ENCODE measurements at places on chromosomes 1 and 21.
A peak's percentile ranks its signal among the peaks of the same experiment; 100 is the strongest.

GRCh38 chr1:24936684-24937083 is 6.6 kb upstream of the RUNX3 start:
- no peak for DNase-seq

DNA sequence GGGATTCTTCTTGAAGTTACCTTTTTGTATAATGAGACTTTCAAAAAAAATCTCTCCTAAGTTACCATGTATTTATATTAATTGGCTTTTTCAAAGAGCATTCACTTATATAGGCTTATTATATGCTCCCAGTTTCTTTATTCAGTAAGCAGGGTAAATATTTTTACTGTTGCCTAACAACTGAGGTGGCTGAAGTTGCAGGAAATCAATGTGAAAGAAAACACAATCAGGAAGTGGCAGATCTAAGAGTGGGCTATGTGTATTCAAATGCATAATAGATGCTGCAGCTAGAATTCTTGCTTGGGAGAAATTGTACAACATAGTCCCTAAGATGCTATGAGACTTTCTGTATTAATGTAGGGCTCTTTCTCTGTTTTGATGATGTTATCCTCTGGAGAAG is 606.9 kb downstream of the NUF2 start:
- no peak for DNase-seq

DNA sequence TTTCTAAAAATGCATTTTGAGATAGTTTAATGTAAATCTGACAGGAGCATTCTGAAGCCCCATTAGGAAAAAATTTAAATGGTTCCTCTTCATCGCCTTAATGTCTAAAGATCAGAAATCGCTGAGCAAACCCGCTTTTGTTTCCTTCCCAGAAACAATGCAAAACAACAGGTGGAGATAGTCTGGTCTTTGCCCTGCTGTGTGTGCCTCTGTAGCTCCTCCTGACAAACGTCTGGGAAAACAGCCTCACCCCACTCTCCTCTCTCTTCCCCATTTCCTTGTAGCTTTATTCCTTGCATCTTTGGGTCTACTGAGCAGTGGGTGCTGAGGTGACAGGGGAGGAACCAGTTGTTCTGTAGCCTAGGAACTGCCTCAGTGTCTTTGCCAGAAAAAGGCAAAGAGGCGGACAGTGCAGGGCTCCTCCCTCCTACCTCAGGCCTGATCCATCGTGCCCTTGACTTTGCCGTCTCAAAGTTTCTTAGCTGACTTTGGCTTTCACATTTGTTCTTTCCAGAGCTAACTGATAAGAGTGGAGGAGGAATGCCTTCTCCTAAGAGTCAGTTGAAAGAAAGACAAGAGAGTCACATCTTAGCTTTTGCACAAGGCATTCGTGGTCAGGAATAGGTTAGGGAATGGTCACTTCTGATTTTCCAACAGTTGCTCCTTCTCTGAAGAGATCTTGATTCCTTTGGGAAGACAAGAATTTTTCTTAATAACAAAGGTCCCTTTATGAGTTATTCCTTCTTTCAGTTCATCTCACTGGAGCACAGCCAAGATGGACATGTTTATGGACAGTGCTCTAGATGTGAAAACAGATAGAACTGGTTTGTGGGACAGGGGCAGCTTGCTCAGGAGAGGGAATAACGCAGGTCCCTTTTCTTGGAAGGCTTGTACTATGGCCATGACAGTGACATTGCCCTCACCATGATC is 24.9 kb downstream of the SYT11 start:
- DNase-seq, result no peak

GRCh38 chr1:165915480-165915879 is 88.1 kb downstream of the UCK2 start:
- DNase-seq, result no peak

- DNase-seq, result no peak
Observed at GRCh38 chr1:218048828-218049420, 236.2 kb upstream of the RRP15 start.

GRCh38 chr21:42845296-42845965 is 33.9 kb downstream of the WDR4 start:
- DNase-seq, result no peak

DNA sequence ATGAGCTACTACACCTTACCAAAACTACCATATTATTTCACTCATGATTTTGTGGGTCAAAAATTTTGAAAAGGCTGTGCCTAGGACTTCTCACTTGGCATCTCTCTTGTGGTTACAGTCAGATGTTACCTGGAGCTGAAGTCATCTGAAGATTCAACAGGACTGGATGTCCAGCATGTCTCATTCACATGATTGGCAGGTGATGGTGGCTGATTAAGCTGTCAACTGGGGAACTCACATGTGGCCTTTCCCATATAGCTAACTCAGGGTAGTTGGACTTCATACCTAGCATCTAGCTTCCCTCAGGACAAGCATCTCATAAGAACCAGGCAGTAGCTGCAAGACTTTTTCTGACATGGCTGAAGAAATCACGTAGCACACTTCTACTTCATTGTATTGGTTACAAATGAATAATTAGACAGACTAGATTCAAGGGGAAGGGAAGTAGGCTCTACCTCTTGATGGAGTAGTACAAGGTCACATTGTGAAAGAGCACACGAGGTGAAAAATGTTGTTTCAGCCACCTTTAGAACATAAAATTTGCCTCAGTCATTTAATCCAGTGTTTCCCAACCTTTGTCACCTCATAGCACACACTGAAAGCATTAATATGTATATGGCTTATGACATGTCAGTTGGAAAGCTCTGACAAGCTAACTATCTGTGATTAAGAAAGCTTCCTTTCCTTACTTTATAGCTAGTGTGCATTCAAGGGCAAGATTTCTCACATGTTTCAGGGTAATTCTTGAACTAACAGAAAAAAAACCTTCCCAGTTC is 68.0 kb upstream of the PTGFRN start:
- no peak for DNase-seq

GRCh38 chr1:204714861-204715511 is 29.4 kb upstream of the LRRN2 start:
- no peak for DNase-seq

GRCh38 chr1:208203127-208203847 is 40.9 kb downstream of the PLXNA2 start:
- no peak for DNase-seq

DNA sequence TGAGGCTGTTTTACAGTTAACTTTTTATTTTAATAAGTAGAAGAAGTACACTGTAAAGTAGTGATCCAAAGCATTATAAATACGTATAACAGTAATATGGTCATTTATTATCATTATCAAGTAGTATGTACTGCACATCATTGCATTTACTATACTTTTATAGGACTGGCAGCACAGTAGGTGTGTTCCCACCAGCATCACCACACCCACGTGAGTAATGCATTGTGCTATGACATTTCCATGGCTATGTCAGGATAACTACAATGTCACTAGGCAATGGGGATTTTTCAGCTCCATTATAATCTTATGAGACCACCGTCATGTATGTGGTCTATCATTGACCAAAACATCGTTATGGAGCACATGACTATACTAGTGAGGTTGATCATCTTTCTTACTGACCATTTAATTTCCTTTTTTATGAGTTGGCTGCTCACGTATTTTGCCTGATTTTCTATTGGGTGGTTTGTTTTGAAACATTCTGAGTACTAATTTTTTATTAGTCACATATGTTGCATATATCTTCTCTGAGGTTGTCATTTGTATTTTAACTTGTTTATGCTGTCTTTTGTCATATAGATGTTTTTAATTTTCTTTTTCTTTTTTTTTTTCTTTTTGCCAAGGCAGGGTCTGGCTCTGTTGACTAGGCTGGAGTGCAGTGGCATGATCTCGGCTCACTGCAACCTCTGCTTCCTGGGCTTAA is 25.3 kb upstream of the SHCBP1L start:
- no peak for DNase-seq

DNA sequence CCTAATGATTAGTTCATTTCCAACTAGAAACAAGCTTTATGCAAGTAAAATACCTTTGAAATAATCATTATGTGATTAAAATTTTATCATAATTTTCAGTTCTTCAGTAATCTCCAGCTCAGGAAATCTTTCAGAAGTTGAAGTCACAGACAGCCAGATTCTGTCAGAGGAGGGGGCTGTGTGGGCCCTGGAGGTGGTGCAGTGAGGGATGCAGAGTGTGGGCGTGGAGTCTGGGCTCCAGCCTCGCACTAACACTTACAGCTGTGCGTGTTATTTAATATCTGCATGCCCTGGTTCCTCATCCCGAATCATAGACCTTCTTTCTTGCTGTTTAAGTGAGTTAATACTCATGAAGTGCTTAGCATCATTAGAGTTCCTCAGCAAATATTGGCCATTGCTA is 23.9 kb downstream of the WDR64 start:
- no peak for DNase-seq

DNA sequence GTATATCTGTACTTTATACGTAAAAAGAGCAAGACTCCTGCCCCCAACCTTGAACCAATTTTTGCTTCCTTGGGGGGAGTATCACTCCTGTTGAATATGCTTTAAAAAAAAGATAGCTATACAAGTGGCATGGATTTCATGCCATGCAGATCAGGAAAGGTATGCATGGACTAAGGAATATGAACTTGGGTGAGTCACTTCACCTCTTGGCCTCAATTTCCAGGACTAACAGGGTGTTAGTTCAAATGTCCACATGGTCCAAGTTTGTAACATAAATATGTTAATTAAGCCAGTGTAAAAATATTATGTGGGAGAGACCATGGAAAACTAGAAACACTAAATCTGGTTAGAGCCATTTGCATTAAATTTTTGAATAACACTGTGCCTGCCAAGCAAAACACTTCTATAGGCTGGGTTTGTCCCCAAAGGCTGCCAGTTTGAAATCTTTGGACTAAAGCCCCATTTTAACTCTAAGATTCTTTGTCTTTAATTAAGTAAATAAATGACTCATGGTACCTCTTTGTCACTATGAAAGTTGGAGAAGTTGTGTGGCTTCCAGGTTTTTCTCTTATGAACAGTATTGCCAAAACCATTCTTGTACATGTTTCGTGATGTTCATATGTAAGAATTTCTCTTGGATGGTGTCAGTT is 33.1 kb downstream of the FAM177B start:
- no peak for DNase-seq

GRCh38 chr1:52460694-52461093 is 56.3 kb downstream of the PRPF38A start:
- peak; percentile 8 for DNase-seq

GRCh38 chr1:117110774-117111173 is 10.8 kb downstream of the TRIM45 start:
- DNase-seq, result no peak

GRCh38 chr1:56575865-56576264 is 3.5 kb downstream of the PLPP3 start:
- no peak for DNase-seq

GRCh38 chr1:29675481-29676263 is 439.4 kb downstream of the PTPRU start:
- DNase-seq, result no peak

- no peak for DNase-seq
Observed at GRCh38 chr1:30291526-30291925, 431.9 kb downstream of the MATN1 start.

DNA sequence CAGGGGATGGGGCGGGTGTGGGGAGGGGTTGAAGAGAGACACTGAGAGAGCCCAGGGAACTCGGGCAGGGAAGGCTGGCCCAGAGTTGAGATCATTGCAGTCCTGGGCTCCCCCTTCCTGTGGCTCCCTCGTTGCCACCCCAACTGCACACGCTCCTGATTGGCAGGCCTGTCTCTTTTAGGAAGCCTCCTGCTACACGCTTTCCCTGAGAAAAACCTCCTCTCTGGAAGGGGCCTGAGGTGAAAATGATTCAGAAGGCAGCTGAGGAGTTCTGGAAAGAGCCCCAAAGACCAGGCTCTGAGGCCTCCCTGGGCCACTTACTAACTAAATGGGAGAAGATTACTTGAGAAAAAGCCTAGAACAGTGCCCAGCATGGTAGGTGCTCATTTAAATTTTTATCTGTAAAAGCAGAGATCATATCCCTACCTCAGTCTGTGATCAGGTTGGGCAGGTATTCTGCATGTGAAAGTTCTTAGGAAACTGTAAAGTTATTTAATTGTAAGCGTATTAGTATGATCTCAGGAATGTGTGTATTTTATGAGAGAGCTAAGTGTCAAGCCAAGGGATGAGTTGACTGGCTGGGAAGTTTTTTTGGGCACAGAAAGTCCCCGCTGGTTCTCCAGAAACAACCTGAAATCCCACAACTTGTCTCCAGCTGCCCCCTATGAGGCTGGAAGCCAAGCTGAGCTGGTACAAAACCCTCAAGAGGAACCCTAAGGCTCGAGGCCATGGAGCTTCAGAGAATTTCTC is 65.2 kb upstream of the EPS8L3 start:
- no peak for DNase-seq

- no peak for DNase-seq
Observed at GRCh38 chr1:23787701-23788100, 3.2 kb upstream of the LYPLA2 start.

GRCh38 chr1:106225403-106225802 is 831.1 kb upstream of the PRMT6 start:
- no peak for DNase-seq

DNA sequence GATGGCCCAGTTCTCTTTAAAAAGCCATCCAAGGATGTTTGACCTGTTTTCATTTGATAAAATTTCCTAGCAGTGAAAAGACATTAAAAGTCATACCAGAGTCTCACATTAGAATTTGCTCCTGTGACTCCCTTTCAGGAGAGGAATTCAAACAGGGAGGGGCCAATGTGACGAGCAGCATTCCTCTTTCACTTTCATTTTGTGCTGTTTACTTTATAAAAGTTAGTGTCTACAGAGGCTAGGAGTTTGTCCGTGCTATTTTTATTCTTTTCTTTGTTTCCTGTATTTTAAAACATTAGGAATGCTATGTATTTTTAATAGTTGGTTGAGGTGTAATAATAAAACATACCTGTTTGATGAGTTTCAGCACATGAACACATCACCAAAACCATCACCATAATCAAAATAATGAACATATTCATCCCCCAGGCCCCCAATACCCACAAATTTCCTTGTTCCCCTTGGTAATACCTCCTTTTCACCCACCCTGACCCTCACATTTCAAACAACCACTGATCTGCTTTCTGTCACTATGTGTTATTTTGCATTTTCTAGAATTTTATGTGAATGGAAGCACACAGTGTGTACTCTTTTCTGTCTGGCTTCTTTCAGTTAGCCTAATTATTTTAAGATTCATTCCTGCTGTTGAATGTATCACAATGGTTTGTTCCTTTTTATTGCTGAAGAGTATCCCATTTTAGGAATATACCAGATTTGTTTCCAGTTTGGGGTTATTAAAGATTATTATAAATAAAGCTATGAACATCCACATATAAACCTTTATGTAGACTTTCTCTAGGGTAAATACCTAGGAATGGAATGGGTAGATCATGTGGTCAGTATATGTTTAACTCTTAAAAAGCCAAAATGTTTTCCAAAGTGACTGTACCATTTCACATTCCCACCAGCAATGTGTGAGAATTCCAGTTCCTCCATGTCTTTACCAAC is 129.5 kb downstream of the TENT5C start:
- DNase-seq, result no peak

- DNase-seq, result no peak
Observed at GRCh38 chr1:38084700-38085099, 38.1 kb upstream of the POU3F1 start.

GRCh38 chr1:39328095-39328494 is 123.6 kb downstream of the MACF1 start:
- DNase-seq, result no peak

- DNase-seq, result no peak
Observed at GRCh38 chr1:216847397-216848036, 124.3 kb upstream of the ESRRG start.

- DNase-seq, result no peak
Observed at GRCh38 chr1:13494712-13495111, 19.1 kb downstream of the LRRC38 start.

Measured in AG09309 (cell line).